SK-N-SH (cell line): ENCODE measurements at places on chromosomes 2 and 18.
A peak's percentile ranks its signal among the peaks of the same experiment; 100 is the strongest.

GRCh38 chr2:5510082-5510481, 182.1 kb upstream of the SOX11 start:
- DNase-seq: no peak

- peak; percentile 18 for DNase-seq
Measured at GRCh38 chr2:138827426-138828054, 47.4 kb upstream of the NXPH2 start.

GRCh38 chr2:1591978-1592907, 152.1 kb downstream of the PXDN start:
- peak; percentile 83 for DNase-seq

- no peak for DNase-seq
Measured at GRCh38 chr2:428591-428990, 140.7 kb upstream of the ALKAL2 start.

DNA sequence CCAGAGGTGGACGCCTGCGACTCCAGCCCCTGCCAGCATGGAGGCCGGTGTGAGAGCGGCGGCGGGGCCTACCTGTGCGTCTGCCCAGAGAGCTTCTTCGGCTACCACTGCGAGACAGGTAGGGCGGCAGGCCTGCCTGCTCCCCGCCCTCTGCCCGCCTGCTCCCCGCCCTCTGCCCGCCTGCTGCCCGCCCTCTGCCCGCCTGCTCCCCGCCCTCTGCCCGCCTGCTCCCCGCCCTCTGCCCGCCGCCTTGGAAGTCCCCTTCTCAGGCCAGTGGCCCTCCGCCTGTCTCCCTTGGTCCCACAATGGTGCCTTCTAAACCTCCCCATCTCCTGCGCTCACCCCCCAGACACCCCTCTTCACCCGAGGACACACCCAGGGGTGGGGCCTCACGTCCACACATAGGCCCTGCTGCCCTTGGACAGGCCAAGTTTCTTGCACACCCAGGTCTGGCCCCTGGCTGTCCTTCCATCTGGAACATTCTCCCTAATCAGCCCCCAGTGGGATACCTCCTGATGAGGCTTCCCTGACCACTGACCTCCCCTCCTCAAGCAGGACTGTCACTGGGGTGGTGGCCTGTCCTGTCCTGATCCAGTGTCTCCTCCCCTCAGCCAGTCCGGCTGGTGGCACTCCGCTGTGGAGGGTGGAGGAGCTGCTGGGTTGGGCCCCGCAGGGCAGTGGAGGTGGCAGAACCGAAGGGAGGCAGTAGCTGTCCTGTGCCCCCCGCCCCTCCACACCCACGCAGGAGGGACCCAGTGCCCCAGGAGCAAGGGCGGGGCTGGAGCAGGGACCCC, 37.9 kb downstream of the MTERF4 start:
- peak; percentile 64 for DNase-seq

DNA sequence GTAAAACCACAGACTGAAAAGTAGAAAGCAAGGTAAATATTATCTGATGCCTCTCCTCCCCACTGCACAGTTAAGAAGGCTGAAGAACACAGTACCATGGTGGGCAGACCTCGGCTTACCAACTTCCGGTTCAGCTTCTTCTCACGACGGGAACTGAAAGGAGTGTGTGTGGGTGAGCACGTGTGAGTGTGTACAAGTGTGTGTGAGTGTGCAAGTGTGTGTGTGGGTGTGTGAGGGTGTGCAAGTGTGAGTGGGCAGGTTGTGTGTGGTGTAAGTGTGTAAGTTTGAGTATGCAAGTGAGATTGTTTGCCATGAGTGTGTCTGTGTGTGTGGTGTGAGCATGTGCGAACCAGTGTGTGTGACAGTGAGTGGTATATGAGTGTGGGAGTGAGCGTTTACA, 103.5 kb downstream of the ADD2 start:
- DNase-seq: no peak

- DNase-seq: no peak
Measured at GRCh38 chr2:118968042-118968441, 26.0 kb downstream of the MARCO start.

- DNase-seq: no peak
Measured at GRCh38 chr2:100437751-100438150, 20.3 kb upstream of the CHST10 start.

GRCh38 chr2:176638167-176639015, 369.1 kb downstream of the MTX2 start:
- DNase-seq: peak; percentile 89

- no peak for DNase-seq
Measured at GRCh38 chr2:164000176-164000575, 264.4 kb upstream of the FIGN start.

GRCh38 chr2:44944102-44944951, 2.8 kb downstream of the SIX3 start:
- DNase-seq: peak; percentile 68

DNA sequence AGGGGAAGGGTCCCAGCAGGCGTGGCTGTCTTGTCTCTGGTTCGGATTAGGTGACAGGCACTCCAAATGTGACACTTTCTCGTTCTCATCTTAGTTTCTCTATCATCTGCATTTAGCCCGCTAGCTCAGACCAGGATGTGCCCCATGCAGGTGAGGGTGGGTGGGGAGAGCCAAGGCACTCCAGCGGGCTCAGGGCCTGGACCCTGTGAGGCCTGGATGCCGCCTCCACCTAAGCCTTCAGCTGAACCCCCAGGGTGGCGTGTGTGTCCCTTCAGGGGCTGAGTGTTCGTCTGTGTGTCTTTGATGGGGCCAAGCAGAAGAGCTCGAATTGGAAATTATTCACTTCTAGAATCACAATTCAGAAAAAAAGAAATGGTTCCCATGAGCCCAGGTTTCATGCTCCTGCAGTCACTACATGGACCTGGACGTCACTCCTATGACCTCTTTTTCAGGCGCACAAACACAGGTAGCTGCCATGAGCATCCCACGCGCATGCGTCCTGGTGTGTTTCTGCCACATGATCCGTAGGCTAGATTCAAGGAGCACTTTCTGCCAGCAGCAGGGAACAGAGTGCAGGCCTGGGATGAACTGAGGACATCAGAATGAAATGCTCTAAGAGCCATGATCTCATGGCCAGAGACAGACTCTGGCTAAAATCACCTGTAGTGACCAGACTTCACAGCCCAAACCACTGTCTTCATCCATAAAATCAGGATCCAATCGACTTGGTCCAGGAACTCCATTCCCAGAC, 25.8 kb downstream of the CIDEA start:
- DNase-seq: no peak

- no peak for DNase-seq
Measured at GRCh38 chr18:38307914-38308313, 742.3 kb upstream of the CELF4 start.

DNA sequence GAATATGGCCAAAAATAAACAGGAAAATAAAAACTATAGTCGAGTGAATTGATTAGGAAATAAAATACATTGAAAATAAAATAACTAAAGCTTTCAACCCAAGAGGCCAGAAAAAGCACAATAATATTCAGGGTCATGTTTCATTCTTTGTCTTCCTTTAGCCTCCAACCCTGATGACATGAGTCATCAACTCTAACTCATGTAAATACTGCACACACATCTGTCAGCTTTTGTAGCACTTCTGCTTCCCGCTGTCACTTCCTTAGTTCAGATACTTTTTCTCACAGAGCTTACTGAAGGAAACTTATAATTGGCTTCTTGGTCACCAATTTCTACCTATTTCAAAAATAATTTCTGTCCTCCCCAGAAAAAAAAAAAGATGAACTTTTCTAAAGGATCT, 112.8 kb downstream of the UPP2 start:
- DNase-seq: no peak

DNA sequence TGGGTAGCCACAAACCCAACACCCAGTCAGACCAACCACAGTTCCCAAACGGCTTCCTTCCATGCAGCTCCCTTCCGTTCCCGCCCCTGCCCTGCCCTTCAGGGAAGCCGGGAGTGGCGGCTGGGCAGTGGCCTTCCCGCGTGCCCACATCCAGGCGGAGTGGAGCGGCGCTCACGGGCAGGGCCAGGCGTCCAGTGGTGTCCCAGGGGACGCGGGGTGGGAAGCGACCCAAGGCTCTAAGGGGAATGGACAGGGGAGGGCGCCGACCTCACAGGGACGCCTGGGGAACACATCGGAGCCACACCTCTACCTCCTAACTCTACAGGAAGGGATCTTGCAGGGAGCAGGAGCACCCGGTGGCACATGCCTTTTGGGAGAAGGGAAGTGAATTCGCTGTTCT, 225.9 kb upstream of the MGAT5 start:
- DNase-seq: no peak

- DNase-seq: no peak
Measured at GRCh38 chr2:75208738-75209137, 9.4 kb upstream of the TACR1 start.

DNA sequence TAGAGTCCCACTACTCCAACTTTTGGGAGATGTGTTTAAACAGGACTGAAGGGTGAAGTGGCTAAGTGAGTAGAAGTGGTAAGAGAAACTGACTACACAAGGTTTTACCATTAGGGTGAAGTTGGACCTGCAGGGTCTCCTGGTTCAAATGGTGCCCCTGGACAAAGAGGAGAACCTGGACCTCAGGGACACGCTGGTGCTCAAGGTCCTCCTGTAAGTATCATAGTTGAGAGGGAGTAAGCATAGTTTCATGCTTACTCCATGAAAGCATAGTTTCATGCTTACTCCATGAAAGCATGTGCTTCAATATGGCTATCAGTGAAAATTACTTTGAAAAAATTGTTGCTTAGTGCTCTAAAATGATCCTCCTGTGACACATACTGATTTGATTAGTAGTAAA, 19.1 kb downstream of the COL3A1 start:
- DNase-seq: no peak
